ENCODE measurements at places on chromosomes 7 and 10.

DNA sequence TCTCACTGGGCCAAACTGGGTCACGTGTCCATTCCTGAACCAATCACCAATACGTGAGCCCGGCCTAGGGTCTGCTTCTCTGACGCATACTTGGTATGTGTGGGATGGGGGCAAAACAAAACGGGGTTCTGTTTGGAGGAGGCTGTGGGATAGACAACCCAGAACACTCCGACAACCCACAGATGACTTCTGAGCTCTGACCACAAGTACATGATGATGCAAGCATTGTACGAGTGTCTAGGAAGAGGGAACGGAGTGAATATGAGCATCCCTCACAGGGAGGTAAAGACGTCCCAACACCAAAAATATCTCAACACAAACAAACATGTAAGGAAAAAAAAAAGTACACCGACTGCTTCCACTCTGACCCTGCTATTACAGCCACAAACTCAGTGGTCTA, 5.6 kb downstream of the DAGLB start:
- no peak for DNase-seq

- DNase-seq: no peak
Observed at GRCh38 chr7:28155019-28155660, 25.5 kb downstream of the JAZF1 start.

DNA sequence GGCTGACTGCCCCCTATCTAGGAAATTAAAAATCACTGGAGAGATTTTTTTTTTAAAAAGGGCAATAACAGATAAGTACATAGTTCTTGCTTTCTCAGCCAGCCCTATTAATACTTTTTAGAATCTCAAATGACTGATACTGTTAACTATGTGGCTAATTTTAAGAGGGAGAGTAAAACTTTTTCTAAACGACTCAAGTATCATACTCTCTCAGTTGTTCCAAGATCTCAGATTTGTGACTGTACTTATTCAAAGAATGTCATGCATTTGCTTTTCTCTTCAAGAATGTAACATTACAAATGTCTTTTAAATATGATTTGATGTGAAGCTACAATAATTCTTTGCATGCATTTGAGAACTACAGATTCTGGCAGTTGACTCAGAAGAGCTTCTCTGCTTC, 55.4 kb upstream of the RAB11FIP2 start:
- DNase-seq: peak; percentile 43

GRCh38 chr10:59993931-59994330, 87.6 kb upstream of the CCDC6 start:
- no peak for DNase-seq

DNA sequence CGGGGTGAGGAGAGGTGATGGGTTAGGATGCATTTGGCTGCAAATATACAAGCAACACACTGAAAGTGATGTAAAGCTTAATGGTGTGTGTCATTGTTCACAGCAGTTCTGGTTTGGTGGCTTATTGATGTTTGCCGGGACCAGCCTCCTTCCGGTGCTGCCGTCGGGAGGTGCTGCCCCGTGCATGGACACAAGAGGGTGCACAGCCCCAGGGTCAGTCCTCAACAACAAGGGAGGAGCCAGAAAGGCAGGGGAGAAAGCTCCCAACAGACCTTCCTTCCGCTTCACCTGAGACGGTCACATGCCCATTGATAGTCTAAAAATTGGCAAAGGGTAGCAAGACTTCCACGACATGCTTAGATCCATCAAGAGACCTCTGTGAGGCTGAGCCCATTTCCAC, 9.5 kb downstream of the RNF32 start:
- DNase-seq: no peak

GRCh38 chr10:13717571-13717935, 130.8 kb downstream of the PRPF18 start:
- no peak for DNase-seq

- peak; percentile 31 for DNase-seq
Observed at GRCh38 chr10:47406870-47407691, 23.0 kb upstream of the ZNF488 start.

DNA sequence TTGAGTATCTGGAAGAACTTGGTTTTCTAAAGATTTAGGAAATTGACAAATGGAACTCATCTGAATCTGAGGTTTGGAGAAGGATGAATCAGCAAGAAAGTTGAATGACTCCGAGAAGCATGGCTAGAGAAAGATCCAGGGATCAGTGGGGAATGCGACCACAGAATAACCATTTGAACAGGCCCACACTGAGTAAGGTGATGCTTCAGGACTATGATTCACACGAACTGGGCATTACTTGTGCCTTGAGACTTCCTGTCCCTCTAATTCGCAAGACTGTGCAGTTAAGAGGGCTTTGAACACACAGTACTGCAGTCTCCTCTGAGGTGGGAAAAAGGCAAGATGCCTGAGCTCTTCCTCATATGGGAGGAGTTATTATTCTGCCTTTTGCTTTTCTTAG, 395.5 kb upstream of the POM121L12 start:
- peak; percentile 4 for DNase-seq

GRCh38 chr10:113096128-113096996, 146.3 kb downstream of the TCF7L2 start:
- DNase-seq: no peak

DNA sequence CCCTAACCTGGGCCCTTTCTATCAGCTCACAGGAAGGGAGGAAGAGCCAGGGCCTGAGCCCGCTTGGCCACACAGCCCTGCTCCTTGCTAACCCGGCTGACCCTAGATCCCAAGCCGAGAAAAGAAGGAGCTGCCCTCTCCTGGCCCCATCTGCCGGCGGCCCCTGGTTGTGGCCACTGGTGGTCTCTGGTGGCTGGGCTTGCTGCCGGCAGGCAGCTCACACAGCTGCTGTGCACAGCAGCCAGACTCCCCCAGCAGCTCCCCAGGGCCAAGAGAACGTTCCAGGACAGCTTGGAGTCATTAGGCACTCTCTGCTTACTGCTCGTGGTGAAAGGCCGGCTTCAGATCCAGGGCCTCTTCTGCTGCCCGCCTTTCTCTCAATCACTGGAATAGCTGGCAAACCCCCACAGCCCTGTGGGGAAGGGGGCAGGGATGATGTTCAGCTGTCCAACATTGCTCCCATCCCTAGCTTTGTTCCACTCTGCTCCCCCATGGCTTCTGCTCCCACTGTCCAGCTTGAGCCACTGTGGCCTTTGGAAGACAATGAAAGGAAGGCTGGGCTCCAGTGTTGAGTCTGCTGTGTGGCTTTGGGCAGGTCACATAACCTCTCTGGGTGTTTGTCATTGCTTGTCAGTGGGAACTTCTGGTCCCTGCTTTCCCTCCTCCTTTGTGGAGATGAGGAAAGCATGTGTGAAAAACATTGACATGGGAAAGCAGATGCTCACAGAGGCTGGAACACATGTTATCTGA, 35.4 kb upstream of the COL13A1 start:
- DNase-seq: peak; percentile 47

- DNase-seq: no peak
Observed at GRCh38 chr7:43625980-43626379, 43.1 kb downstream of the STK17A start.

- no peak for DNase-seq
Observed at GRCh38 chr7:158061026-158061630, 526.5 kb downstream of the PTPRN2 start.

DNA sequence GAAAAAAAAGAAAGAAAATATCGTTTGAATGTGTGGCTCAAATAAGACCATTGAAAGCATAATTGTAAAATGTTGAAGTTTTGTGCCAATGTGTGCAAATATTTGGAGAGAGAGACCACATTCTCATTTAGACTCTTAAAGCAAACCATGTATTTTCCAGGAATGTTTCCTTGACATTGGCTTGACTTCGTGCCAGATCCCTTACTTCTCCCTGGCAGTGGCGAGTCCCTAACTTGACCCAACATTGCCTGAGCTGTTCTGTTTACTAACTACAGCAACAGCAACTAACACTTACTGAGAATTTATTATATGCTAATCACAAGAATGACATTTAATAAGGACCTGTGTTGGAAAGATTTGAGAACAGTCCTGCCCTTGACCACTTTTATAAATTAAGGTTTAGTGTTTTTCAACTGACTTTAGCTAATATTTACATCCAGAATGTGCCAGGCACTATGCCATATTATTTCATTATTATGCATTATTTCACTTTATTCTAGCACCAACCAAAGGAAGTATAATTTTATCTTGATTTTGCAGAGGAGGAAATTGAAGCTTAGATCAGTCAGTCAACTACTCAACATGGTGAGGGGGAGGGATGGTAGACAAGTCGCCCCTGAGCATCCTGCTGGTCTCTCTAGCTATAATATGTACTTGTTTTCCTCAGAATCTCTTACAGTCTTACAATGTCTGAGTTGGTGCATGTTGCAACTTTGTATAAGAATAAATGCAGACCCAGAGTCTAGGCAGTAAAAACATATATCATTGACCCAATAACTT, 29.7 kb downstream of the ZNF467 start:
- DNase-seq: no peak

GRCh38 chr7:36978461-36978860, 254.2 kb upstream of the AOAH start:
- no peak for DNase-seq

DNA sequence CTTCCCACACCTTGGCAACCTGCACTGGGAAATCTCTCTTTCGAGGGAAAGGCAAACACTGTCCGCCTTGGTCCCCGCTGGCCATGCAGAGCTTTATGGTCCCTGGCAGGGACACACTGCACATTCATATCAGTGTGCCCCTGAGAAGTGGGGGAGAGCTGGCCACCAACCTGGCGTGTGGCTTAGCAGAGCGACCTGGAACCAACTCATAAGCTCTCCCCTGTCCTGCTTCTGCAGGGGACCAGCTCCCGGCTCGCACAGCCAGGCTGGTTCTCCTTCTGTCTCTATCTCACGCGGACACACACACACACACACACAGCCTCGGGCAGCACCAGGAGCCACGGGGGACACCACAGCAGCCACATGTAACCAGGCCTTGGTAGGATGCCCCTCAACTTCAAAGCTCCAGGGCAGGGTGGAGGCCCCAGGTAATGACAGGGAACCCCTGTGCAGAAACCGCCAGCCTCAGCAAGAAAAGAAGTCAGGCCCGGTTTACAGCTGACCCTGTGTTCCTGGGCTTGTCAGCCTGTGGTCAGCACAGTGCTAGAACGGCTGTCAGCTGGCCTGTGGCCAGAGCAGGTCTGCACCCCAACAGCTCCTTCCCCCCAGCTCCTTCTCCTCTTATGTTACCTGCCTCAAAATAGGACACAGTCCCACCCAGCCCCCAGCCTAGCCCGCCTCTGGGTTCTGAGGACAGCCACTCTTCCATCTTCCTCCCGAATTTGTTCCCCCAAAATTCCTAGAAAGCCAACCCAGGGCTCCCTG, 69.3 kb downstream of the OAT start:
- DNase-seq: no peak

DNA sequence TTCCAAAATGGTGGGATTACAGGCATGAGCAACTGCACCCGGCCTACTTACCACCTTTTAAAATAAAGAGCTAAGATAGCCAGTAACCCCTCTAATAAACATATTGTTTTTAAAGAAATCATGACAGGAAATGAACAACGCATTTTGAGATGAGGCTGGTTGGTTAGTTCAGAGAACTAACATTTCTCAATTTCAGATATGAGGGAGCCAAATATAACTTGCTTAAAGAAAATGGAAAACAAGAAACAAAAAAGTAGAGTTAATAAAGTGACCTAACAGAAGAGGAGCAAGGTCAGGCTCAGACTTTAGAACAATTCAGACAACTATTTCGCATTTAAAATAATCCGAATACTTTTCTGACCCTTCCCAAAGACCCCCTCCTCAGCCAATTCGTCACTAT, 254.9 kb upstream of the PHF14 start:
- no peak for DNase-seq

DNA sequence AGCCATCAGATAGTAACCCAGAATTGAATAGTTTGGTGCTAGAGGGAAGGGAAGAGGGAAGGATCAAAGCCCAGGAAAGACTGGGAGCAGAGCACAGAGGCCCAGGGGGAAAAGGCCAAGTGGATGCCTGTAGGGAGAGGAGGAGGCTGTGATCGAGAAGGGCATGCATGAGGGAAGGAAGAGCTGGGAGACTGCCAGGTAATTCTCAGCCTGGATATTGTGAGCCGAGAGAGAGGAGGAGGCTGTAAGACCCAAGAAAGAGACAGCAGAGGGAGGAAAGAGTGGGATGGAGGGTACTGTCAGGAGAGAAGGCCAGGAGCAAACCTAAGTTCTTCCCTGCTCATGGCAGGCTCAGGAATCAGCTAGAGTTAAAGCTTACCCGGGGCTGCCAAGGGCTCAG, 178.2 kb downstream of the CCDC3 start:
- no peak for DNase-seq

DNA sequence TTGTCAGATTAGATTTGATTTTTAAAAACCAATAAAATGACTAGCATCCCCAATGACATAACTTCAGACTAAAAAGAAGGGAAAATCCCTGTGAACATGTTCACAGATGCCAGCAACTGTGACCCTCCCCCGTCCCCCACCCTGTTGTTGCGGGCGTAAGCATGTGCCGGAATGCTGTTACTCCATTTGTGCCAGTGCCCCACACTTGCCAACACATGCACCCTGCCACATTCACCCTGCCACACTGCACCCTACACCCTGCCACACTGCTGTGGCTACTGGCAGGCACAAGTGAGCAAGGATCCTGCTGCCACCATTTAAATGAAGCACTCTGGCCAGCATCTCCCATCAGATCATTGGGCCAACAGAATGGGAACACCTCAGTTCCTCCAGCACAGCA, 540.2 kb downstream of the GRID1 start:
- no peak for DNase-seq

DNA sequence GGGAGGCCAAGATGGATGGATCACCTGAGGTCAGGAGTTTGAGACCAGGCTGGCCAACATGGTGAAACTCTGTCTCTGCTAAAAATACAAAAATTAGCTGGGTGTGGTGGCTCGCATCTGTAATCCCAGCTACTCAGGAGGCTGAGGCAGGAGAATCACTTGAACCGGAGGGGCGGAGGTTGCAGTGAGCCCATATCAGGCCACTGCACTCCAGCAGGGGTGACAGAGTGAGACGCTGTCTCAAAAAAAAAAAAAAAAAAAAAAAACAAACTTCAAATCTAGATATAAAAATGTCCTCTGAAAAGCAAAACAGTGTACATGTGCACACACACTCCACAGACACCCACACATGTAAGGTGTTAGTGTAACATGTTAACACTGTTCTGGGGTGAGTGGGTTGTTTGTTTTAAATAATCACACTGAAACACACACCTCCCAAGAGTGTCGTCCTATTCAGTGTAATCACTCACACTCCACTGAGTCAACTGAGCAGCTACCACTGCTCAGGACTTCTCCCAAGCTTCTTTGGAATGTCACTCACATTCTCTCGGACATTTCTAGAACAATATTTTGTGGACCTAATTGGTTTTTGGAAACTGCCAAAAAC, 12.8 kb upstream of the RGS10 start:
- DNase-seq: no peak

DNA sequence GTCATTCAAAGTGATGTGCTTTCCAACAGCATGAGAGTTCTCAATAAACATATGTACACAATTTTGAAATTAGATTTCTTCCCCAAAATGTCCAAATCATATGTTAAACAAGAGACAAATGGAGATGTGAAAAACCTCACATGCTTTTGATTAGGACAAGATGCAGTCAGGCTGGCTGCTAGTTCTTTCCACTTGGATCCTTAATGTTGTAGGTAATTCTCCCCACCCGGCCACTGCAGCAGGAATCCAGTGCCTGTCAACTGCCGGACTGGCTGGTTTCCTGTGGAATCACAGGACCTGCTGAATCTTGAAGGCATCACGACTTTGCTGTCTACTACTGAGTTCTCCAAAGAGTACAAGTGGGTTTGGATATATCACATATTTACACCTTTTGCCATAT, 138.6 kb upstream of the AKR1E2 start:
- DNase-seq: no peak

- no peak for DNase-seq
Observed at GRCh38 chr10:125152450-125153368, 7.7 kb downstream of the CTBP2 start.

GRCh38 chr10:24762966-24763623, 39.4 kb upstream of the ARHGAP21 start:
- peak; percentile 38 for DNase-seq

- DNase-seq: no peak
Observed at GRCh38 chr10:97210543-97210960, 24.8 kb upstream of the SLIT1 start.
